ENCODE measurements at places on chromosomes 11 and 22.
A peak's percentile ranks its signal among the peaks of the same experiment; 100 is the strongest.

- no peak for DNase-seq
These were observed 32.2 kb upstream of the OAF start for GRCh38 chr11:120178561-120179056.

DNA sequence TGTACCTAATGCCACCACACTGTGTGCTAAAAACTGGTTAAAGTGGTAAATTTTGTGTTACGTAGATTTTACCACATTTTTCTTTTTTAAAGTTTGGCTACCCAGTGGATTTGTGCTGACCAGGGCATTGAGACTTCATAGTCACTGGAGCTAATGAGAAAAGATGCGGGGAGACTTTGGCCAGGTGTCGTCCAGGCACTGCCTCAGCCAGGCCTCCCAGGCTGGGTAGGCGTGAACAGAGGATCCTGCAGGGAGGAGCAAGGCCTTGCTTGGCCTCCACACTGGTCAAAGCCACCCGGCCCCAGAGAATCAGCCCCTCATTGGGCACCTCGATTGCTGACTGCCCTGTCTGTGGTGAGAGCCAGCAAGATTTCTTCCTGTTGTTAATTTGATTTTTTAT lies 13.4 kb upstream of the MGAT3 start:
- DNase-seq: no peak

DNA sequence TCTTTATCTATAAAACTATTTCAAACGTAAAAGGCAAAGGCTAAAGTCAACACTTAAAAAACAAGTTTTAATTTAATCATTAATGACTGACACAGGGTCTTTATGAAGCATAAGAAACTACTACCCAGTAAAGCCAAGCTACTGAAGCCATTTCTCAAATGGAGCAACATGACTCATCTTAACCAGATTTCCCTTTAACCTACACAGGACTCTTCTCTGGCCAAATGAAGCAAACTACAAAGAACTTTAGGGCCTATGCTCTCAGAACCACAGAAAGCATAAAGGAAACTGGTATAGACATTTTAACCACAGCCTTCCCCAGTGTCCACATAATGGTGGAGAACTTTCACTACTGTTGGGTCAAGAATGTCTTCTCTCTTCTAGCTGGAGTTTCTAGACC lies 34.7 kb downstream of the ALG9 start:
- peak; percentile 29 for DNase-seq

- DNase-seq: peak; percentile 82
These were observed 34.4 kb upstream of the SUSD2 start for GRCh38 chr22:24146791-24147353.

DNA sequence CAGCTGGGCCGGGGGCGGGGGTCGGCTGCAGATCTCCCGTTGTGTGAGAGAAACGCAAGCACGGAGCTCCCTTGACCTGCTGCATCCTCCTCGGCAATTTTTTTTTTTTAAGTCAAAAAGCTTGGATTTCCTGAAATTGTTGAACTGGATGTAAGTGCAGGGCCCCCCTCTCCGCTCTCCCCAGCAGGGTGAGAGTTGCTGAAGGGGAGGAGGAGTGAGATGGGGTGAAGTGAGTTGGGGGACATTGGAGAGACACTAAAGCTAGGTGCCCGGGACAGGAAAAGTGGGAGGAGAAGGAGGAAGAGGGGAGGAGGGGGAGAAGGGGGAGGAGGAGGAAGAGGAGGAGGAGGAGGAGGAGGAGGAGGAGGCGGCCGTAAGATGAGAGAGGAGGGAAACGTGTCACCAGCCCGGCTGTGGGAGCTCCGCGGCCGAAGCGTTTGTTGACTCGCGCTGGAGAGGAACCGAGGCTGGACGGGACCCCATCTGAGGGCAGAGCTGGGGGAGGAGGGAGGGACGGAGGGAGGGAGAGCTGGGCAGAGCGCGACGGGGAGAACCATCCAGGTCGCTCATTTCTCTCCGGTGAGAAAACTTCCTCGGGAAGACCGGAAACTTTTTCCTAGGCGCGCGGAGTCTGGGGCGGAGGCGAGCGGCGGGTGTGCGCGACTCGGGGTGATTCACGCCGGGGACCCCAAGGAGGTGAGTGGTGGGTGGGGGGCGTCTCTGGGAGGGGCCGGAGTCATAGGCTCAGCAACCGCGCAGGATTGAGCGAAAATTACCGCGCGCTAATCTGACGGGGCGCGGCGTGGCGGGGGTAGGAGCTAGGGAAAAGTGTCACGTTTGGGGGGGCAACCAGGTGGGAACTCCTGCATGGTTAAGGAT lies 80.2 kb downstream of the PRR5L start:
- peak; percentile 60 for DNase-seq

DNA sequence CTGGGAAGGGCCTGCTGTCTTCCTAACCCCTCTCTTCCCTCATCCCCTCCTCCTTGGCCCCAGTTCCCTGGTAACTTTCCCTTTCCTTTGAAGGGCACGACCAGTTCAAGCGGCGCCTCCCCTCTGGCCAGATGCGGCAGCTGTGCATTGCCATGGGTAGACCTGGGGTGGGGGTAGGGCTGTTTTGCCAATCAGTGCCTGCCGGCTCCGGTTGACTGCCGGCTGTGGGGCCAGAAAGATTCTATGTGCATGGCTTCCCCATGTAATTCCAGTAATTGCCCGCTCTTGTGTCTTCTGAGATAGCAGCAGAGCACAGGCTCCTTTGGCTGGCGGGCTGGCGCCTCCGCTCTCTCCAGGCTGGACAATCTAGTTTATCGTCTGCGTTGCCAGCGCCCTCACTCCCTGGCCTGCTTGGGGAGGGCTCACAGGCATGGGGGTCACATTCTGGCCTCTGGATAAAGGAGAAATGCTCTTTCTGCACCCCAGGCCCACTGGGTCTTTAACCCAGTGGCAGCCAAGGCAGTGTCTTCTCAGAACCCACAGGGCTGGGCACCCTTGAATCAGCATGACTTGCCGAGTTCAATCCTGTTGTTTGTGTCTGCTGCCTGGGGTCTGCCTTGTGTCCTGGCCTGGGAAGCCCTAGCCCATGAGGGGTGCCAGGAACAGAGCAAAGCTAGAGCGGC lies 9.4 kb downstream of the SIDT2 start:
- DNase-seq: no peak

- DNase-seq: peak; percentile 87
These were observed 103.8 kb downstream of the FAM168A start for GRCh38 chr11:73493956-73494598.

DNA sequence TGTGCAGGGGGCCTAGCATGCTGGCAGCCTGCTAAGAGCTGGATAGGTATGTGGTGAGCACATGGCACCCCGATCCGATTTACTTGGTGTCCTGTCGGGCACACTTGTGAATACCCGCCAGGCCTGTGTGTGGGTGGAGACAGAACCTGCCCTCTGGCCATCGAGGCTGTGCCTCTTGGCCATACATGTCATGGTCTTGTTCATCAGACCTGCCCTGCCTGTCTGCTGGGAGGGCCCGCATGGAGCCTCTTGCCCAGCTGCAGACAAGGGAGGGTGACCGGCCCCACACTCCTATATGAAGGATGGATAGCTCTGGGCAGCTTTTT lies 310.2 kb downstream of the TBC1D22A start:
- no peak for DNase-seq

DNA sequence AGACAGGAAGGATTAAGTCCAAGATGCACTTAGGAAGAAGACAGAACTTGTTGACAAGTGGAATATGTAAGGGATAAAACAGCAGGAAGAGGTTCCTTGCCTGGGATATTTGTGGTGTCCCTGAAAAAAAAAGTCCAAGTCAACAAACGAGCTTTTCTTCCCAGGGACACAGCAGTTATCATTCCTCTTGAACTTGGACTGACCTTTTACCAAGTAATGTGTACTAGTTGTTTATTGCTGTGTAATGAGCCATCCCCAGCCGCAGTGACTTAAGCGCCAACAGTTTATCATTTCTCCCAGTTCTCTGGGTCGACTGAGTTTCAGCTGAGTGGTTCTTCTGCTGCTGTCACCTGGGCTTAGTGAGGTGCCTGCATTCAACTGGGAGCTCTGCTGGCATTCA lies 37.0 kb downstream of the KREMEN1 start:
- no peak for DNase-seq
